CD14-positive monocyte (primary cell): ENCODE measurements at places on chromosomes 13 and 19. TPM values are rescaled to one million over a fixed set of nuclear protein-coding genes. Genes with fewer than 3 reads are reported as not detected.

GRCh38 chr13:45370922-45371406, 30.0 kb upstream of the TPT1 start:
- DNase-seq = peak; percentile 58

DNA sequence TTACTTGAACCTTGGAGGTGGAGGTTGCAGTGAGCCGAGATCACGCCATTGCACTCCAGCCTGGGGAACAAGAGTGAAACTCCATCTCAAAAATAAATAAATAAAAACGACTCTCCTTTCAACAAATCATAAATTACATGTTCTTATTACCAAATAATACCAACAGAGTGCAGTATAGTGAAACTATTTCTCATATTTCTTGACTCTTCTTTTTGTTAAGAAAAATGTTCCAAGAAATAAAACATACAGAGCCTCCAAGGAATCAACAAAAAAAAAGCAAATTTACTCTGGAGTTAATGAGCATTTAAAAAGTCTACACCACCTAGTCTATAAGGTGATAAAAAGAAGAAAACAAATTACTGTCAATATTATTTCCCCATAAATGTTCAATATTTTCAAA, 188.8 kb downstream of the KLF12 start:
- no peak for DNase-seq

DNA sequence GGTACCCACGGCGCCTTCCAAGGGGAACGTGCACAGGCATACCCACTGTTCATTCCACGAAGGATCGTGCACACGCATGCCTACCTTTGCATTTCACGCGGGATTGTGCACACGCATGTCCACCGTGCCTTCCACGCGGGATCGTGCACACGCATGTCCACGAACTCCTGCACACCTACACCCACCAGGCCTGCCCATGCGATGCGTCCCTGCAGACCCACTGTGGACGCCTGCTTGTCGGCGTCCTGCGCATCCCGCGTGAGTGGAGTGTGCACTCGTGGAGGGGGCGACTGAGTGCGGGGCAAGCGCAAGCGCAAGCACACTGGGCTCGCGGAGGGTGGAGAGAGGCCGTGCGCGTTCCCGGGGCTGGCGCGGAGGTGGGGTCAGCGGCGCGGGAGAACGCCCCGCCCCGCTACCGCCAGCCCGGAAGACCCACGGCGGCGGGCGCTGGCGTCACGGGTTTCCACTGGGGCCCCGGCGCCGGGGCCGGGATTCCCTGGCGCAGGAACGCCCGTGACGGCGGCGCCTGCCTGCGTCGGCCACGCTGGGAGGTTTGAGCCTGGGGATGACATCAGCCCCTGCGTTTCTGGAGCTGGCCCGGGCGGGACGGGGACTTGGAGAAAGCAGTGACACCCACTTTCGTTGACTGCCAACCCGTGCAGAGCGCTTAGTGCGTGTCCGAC, 18.7 kb downstream of the GADD45B start:
- peak; percentile 67 for DNase-seq

DNA sequence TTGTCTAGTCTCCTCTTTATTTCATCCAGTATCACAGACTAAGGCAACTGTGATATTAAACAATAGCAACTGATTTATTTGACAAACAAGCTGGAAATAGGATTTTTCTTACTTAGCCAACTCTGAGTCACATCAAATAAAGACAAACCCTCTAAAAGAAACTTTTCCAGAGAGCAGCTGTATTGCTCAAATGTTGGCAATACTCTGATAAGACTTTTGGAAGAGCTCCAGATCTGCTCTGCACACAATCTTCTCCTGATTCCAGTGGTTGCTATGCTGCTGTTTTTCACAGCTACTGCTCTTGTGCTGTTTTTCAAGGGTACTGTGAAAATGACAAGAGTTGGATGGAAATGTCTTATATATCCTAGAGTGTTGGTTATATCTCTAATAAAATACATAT, 1479.2 kb downstream of the SLITRK5 start:
- DNase-seq = no peak

GRCh38 chr19:7691497-7691896, 10.4 kb downstream of the FCER2 start:
- no peak for DNase-seq

GRCh38 chr19:56866538-56866937, 26.0 kb upstream of the PEG3 start:
- DNase-seq = no peak

DNA sequence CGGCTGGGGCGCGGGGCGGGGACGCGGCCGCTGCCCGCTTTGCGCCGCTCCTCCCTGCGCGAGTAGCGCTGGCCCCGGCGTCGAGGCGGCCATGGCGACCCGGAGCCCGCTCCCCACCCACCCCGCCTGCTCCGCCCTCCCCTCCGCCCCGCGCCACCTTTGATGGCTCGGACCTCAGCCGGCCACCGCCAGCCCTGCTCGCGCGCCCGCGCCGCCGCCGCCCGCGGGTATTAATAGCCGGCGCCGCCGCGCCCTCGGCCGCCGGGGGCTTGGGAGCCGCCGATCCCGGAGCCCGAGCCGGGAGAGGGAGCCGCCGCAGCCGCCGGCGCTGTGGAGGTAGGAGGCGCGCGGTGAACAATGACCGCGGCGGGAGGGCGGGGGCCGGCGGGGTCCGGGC, 261 bp downstream of the FARP1 start:
- no peak for DNase-seq

GRCh38 chr13:80242728-80243427, 98.0 kb downstream of the SPRY2 start:
- no peak for DNase-seq

GRCh38 chr13:71906448-71906847, 39.4 kb upstream of the DACH1 start:
- DNase-seq = no peak

DNA sequence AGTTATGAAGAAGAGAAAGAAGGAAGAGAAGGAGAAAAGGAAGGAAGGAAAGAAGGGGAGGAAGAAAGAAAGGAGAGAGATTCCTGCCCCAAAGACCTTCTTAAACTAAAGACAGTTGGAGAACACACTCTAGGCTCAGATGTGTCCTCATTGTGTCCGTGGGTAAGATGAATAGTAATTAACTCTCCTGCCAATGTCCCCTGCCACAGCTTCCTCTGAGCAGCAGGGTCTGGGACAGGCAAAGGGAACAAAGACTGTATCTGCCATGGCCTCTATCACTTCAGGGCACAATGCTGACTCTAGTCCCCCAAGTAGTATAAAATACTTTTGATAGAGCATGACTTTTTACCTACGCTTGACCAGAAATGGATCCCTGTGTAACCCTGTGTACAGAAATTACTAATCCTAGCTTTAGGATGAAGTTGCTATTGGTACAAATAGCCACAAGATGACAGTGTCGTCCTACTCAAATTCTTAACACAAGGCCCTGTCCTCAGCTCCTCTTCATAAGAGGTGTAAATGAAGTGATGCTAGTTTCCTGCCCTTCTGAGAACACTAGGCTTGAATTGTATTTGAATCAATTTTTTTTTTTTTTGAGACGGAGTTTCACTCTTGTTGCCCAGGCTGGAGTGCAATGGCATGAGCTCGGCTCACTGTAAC, 186.2 kb upstream of the GPR12 start:
- DNase-seq = no peak

- no peak for DNase-seq
These were observed 2.6 kb downstream of the HSH2D start for GRCh38 chr19:16146112-16146511.

DNA sequence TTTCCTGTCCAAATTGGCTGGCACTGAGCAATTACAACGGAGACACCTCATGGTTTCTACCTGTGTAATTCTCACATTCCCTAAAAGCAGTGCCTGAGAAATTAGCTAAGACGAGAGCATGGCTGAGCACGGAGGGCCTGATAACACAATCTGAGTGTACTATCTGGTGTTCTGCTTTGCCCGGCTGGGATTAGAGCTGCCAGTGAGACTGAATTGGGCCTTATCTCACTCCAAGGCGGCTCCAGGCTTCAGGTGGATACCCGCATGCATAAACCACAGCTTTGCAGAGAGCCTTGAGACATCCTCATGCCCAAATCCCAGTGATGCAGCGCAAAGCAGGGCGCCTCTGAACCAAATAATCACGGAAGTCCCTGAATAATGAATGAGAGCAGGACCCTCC, 172.3 kb downstream of the OXGR1 start:
- no peak for DNase-seq

DNA sequence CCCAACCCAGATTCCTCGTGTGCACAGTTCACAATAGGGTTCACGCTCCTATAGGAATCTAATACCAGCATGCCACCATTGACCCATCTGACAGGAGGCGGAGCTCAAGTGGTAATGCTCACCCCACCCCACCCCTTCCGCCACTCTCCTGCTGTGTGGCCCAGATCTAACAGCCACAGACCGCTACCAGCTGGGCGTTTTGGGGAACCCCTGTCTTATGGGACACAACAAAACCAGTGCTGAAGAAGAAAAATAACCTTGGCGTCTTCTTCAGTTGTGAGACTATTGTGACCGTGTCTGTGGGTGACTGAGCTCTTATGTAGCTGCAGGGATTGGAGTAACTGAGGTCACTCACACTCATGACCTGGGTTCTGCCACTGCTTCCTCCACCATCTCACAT, 5.2 kb upstream of the OR10H1 start:
- DNase-seq = no peak

GRCh38 chr13:80437231-80437630, 96.3 kb upstream of the SPRY2 start:
- DNase-seq = no peak

GRCh38 chr19:2188708-2189385, 25.1 kb downstream of the DOT1L start:
- DNase-seq = no peak

DNA sequence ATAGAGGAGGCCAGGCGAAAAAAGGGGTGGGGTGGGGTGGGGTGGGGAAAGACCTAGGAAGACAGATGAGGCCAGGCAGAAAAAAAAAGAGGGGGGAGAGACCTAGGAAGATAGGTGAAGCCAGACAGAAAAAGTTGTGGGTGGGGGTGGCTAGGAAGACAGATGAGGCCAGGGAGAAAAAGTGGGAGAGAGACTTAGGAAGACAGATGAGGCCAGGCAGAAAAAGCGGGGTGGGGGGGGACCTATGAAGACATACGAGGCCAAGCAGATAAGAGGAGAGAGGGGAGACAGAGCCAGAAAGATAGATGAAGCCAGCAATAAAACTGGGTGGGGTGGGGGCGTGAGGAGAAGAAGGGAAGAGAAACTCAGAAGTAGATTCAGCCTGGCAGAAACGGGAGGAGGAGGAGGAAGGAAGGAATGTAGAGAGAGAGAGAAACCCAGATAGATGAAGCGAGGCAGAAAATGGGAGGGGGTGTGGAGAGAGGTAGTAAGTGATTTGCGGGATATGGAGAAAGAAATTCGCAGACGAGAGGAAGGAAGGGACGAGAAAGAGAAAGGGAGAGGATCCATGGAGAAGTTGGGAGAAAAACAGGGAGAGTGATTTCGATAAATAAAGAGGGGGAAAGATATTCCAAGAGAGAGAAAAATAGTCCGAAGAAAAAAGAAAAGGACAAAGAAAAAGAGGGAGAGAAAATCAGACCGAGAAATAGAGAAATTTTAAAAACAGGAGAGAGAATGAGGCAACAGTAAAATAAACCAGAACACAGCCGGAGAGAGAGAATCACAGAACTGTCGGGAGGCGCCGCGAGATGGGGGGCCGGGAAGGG, 12.2 kb upstream of the CACNG6 start:
- DNase-seq = no peak

DNA sequence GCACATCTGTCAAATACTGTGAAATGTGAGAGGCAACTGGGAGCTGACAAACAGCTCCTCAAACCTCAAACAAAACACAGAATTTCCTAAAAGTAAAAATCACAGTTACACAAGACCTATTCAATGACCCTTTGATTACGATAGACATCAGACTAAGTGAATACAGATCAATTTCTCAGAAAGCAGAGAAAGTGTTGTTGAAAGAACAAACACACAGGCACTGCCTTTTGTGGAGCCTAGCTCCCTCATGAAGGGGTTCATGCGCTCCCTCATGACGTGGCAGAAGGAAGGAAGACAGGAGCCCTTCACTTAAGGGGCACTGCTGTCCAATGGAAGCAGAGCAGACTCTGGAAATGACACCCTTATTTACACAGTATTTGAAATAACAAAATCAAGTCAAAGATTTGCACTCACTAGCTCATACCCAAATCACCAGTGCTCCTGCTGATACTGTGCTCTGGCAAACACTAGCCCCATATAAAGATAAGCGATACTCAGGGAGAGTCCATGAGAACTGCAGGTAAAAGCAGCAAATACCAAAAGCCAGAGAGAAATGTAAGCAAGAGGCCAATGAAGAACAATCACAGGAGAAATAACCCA, 144.9 kb downstream of the KLF12 start:
- DNase-seq = no peak

GRCh38 chr13:75480671-75481175, 1.2 kb downstream of the TBC1D4 start:
- peak; percentile 10 for DNase-seq

DNA sequence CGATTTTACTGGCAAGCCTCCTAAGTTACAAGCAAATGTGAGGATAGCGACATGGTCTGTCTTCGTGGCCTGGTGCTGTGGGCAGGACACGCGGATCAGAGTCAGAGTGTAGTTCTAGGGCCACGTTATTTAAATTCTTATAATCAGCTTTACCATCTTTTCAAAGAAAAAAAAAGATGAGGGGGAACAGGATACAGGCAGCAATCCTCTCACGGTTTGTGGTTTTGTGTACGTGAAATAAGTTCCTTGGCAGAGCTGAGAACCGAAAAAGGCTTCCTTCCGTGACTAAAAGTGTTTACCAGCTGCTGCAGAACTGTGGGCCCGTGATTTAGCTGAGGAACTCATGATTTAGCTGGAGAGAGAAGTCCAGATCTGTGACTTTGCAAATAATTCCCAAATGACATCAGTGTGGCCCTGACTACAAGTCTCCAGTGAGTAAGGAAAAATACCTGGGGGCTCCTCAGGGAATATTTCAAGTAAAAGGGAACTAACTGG, 27.2 kb downstream of the RCBTB2 start:
- peak; percentile 91 for DNase-seq

DNA sequence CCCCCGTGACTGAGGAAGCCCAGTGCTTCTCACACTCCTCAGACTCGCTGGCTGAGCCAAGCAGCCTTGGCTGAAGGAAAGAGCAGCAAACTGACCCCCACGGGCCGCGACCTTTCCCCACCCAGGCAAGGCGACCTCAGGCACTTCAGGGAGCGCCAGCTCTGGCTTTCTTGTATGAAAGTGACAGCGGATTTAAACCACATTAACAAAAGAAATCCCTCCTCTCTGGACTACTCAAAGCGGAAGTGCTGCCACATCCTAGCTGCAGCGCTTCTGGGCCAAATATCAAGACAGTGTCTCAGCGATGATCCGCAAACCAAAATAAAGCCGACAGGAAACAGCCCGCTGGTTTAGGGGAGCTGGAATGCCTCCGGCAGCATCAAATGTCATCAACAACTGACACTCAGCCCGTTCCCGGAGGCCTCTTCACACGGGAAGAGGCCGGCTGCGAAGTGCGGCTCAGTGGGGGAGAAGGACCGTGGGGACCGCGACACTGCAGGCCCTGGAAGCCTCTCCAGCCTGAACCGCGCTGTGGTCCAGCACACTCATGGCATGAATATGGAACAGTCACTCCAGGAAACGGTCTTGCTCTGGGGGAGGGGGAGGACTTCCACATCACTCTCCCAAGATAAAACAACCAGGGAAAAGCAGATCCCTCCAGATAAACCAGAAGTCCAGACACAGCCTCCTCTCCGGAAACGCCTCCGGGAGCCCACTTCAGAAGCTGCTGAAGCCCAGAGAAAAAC, 1.4 kb downstream of the RASA3 start:
- DNase-seq = peak; percentile 66

Gene OVOL3
- polyA plus RNA-seq = not detected

Gene TYROBP
- 5,182 TPM for polyA plus RNA-seq

Gene LHB
- not detected for polyA plus RNA-seq

Gene ZNF91
- polyA plus RNA-seq = 3.5 TPM

Gene CD22
- 0.88 TPM for polyA plus RNA-seq

Gene ZNF69
- 0.98 TPM for polyA plus RNA-seq

Gene SELENOV
- polyA plus RNA-seq = not detected

Gene TMPRSS9
- polyA plus RNA-seq = not detected

Gene ZNF471
- 0.04 and 0.16 TPM in 2 replicates for polyA plus RNA-seq

Gene PNMA8C
- polyA plus RNA-seq = not detected in 2 replicates
